ENCODE measurements at places on chromosomes 5 and 9. TPM values are rescaled to one million over a fixed set of nuclear protein-coding genes. Genes with fewer than 3 reads are reported as not detected.

The LCP2 gene
- total RNA-seq = 22.0 TPM

The GRAMD2B gene
- total RNA-seq = 10.3 TPM

The CARTPT gene
- not detected for total RNA-seq

The STK32A gene
- 4.0 TPM for total RNA-seq

The CA9 gene
- total RNA-seq = 2.7 TPM

The TMEM174 gene
- not detected for total RNA-seq

Measured in pancreas (tissue), 10 donors.